ENCODE measurements at places on chromosomes 5 and 9.

- DNase-seq = no peak
Measured at GRCh38 chr9:79742110-79742721, 170.5 kb downstream of the TLE4 start.

DNA sequence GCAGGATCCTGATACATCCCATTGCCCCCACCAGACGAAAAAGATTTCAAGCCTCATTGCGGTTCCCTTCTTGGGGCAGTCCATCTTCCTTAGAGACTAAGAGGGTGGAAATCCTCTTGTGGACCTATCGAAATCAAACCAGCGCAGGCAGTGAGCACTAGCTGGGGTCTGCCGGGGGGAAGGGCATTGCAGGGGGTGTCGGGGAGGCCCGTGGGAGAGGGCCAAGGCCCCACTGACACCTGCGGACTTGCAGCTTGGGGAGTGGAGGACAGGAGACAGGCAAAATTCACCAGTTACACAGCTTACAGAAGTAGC is 522 bp downstream of the BTNL9 start:
- no peak for DNase-seq

- DNase-seq = no peak
Measured at GRCh38 chr5:54040804-54041203, 269.6 kb downstream of the ARL15 start.

- DNase-seq = no peak
Measured at GRCh38 chr5:148454576-148454975, 70.8 kb downstream of the FBXO38 start.

- DNase-seq = no peak
Measured at GRCh38 chr5:160787240-160787639, 64.8 kb downstream of the ATP10B start.

- DNase-seq = no peak
Measured at GRCh38 chr5:10654566-10654965, 90.7 kb downstream of the ANKRD33B start.

GRCh38 chr5:67623078-67623477 is 426.5 kb upstream of the CD180 start:
- no peak for DNase-seq

GRCh38 chr9:124517600-124517999 is 10.4 kb upstream of the NR5A1 start:
- no peak for DNase-seq

DNA sequence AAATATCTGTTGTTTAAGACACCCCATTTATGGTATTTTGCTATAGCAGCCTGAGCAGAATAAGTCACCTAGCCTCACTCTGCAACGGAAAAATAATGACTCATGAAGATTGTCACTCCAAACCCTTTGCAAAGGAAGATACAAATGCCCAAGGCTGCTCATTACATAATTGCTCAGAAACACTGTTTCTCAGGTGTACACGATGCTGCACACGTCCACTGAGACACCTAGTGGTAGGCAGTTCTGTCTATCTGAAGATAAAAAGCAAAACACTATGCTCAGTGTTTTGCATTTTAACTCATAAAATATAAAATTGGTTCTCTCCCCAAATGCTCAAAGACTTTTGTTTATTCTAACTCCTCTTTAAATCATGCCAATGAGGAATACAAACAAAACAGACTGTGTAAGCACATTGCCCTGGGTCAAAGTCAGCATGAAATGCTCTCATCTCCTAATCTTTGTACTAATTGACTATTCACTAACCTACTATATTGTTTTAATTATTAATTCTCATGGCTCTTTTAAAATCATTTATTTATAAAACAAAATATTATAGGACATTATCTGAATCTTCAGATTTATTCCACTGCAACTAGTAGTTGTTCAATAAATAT is 7.7 kb upstream of the TSLP start:
- no peak for DNase-seq

DNA sequence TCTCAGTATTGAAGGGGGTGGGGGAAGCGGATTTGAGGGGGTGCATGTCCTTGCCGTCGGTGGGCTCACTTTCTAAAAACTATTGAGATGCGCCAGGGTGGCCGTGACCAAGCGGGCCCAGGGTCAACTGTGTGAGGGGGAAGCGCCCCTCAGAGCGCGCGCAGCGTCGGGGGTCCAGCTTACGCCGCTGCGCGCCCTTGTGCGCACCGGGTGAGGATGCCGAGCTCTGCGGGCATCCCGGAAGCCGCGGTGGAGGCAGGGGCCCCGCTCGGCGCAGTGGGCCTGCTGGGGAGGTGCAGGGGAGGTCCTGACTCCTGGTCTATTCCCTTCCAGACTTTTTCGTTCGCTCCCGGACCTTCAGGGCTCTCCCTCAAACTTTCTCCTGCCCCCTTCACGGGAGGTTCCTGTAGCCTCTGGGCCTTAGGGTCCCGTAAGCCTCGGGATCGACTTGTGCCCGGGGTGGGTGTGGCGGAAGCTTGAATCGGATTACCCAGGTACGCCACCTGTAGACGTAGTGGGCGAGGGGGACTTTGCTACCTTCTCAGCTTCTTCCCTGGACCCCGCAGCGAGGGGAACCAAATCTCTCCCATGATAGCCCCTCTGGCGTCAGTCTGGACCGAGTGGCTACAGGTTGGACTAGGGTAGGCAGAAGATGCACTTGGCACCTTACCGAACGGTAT is 2.5 kb upstream of the PRDM6 start:
- DNase-seq = no peak

GRCh38 chr9:128118472-128118857 is 9.1 kb downstream of the PTGES2 start:
- DNase-seq = no peak
